ENCODE measurements at places on chromosomes 5 and 9. TPM values are rescaled to one million over a fixed set of nuclear protein-coding genes. Genes with fewer than 3 reads are reported as not detected.

DNA sequence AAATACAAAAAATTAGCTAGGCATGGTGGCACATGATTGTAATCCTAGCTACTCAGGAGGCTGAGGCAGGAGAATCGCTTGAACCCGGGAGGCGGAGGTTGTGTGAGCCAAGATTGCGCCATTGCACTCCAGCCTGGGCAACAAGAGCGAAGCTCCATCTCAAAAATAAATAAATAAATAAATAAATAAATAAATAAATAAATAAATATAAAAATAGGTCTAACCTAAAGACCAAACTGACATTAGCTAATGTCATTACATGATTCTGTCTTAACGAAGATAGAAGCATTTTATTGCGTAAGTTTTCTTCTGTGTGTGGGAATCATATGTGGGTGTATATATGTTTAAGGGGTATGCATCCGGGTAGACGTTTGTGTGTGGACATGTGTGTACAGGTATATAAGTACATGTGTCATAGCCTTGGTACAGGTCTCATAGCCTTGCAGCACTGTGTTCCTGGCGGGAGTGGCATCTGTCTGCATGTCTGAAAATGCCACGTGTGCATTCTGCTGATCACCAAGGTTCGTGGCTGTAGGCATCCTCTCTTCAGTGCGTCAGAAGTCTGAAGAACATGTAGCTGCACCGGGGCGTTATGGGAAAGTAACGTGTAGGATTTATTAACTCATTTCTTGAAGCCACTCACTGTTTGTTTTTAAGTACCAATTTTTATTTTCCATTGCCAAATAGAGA lies 298.1 kb downstream of the NR3C1 start:
- DNase-seq: no peak

GRCh38 chr5:144017119-144017518 lies 153.3 kb downstream of the YIPF5 start:
- DNase-seq: no peak

GRCh38 chr5:102211165-102211564 lies 84.9 kb downstream of the SLCO4C1 start:
- no peak for DNase-seq

GRCh38 chr9:38039907-38040682 lies 28.9 kb downstream of the SHB start:
- no peak for DNase-seq

- DNase-seq: no peak
These were observed 382.3 kb downstream of the ACTL7B start for GRCh38 chr9:108473209-108474112.

DNA sequence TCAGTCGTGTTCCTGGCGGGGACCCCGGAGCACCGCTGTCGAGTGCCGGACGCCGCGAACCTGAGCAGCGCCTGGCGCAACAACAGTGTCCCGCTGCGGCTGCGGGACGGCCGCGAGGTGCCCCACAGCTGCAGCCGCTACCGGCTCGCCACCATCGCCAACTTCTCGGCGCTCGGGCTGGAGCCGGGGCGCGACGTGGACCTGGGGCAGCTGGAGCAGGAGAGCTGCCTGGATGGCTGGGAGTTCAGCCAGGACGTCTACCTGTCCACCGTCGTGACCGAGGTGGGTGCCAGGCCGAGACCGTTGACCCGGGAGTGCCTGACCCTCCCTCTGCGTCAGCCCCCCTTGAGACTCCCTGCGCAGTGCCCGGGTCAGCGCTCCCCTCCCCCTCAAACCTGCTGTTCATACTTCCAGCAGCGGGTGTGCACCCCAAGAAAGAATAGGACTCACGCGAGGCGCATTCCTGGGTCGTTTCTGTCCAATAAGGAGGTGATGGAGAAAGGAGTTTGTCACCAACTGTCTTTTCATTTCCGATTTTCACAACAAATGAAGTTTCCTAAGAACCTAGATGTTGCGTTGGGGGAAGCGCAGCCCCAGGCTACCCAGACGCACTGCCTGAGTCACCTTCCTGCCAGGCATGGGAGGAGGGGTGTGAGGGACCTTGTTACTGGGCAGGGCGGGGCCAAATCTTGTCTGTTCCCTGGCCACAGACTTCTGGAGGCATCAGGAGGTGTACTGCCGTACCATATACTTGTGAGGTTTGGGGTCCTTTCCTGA lies 722 bp downstream of the SLC22A4 start:
- peak; percentile 38 for DNase-seq

- no peak for DNase-seq
These were observed 16.5 kb downstream of the MRPL36 start for GRCh38 chr5:1783216-1783554.

DNA sequence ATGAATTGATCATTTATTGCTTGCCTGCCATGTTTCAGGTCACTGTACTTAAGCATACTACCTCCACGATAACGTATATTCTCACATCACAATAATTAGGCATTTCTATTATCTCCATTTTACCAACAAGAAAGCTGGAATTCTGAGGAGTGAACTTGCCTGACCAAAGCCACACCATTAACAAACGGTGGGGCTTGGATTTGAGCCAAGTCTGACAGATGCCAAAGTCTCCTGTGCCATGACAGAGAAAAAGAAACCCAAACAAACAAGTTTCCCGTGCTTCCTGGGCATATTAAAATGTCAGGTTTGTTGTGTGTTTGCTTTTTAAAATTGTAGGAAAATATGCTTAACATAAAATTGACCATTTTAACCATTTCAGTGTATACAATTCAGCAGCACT lies 40.8 kb upstream of the KCNV2 start:
- no peak for DNase-seq

GRCh38 chr9:120153258-120153657 lies 426.7 kb downstream of the CDK5RAP2 start:
- DNase-seq: no peak

GRCh38 chr9:138080979-138081378 lies 203.4 kb downstream of the CACNA1B start:
- no peak for DNase-seq

DNA sequence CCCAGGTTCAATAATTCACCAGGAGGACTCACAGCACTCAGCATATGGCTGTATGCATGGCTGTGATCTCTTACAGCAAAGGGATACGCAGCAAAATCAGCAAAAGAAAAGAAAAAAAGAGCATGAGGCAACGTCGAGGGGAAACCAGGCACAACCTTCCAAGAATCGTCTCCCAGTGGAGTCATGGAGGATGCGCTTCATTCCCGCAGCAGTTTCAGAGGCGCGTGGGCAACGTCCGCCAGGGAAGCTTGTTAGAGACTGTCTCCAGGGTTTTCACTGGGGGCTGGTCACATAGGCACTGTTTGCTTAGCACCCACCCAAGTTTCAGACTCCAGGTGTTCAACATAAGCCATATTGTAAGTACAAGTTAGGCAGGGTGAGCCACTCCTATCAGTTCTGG lies 44.6 kb downstream of the NSG2 start:
- no peak for DNase-seq

- no peak for DNase-seq
These were observed 41.1 kb downstream of the LAMC3 start for GRCh38 chr9:131049829-131050715.

- no peak for DNase-seq
These were observed 126.1 kb downstream of the SNX18 start for GRCh38 chr5:54643685-54644106.

DNA sequence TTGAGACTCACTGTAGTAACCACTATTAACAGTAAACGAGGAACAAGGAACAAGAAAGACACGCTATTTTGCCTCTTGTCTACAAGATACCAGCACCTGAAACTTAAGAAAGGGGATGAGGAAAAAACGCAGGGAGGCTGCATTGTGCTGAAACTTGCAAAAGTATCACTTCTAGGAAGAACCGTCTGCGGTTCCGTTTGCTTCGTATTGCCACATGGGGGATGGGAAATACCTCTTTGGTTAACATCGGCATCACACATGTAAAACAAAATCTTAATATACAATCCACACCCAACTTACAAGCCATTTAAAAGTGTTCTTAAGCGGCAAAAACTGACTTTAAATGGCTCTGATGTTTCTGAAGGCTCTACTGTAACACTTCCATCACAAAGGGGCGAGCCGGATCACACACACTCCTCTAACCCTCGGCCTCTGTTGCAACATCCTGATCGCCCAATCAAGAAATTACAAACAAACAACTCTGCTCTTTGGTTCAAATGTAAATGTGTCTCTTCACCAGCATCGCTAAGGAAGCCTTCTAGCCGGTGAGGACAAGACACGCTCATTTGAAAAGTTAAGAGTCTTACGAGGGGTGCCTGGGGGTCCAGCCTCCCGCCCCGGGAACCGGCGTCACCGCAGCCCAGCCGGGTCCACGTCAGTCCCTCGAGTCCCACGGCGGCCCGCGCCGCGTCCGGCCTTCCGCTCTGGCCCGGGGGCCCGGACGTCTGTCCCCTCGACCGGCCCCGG lies 621 bp downstream of the SEC16A start:
- peak; percentile 34 for DNase-seq

DNA sequence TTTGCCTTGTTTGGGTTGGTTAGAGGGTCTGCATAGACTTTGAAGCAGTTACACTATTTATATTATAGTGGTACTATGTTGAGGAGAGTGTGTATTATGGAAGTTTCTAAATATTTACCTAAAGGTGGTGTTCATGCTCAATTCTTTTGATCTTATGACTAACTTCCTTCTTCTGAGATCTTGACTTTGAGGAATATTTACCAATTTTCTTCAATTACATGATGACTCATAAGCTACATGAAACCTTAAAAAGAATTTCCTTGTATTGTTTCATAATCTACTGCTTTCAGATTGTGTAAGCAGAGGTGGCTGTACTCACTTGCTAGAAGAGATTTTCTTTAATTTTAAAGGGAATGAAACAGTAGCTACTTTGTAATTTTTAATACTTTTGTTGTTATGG lies 276.1 kb downstream of the TAF11L14 start:
- no peak for DNase-seq

DNA sequence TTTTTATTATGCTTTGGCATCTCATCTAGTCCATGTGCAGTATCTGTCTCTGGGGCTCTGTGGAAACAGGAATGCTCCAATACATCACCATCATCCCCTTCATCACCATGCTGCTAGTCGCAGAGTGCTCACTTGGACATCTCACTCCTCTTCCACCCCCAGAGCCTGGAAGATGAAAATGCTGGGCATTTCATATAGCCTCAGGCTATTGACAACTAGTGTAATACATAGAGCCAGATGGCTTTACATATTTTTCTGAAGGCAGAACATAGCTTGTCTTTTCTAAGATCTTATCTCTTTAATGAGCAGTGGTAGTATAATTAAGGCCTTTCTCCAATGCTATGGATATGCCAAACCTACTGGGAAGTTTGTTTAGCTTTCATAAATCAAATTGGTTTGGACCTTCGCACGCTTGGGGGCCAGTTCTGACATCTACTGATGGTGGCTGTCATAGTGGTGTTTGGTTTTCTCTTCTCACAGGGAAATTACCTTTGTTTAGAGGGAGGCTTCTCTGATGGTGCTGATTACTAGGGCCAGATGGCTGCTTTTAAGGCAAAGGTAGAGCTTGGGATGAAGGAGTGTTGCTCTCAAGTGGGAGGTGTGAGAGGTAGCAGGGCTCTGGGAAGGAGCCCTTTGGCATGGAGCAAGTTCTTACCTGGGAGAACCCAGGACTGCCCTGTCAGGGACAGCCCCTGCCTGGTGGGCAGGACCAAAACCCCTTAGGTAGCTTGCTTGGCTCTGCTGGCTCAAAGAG lies 63.1 kb upstream of the CXCL14 start:
- no peak for DNase-seq

DNA sequence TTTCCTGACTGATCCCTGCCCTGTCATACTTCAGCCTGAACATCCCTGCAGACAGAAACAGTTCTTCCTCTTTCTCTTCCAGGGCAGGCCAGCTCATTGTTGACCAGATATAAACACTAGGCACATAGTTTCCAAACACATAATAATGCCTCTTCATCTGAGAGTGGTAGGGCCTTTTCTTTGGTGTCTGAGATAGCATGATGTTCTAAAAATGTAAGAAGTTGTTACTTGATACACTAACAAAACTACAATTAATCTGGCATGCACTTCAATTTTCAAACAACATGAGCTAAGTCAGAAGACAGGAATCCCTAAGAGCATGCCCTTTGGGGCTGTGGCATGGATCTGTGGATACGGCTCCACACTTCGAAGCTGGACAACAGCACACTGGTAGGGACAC lies 246.6 kb downstream of the SPOCK1 start:
- no peak for DNase-seq

The CDO1 gene
- total RNA-seq: 10.8 TPM

The FBXO4 gene
- 6.5 TPM for total RNA-seq

The SPINK13 gene
- not detected for total RNA-seq

The ELOVL7 gene
- 66.8 TPM for total RNA-seq

The PCDHB16 gene
- total RNA-seq: 3.0 TPM

The PCDHGA2 gene
- 6.7 TPM for total RNA-seq

The FCN2 gene
- total RNA-seq: 2.6 TPM

The CATSPER3 gene
- 1.0 TPM for total RNA-seq

The PRRX2 gene
- total RNA-seq: 1.5 TPM

The PROB1 gene
- 3.0 TPM for total RNA-seq

The PGM5 gene
- total RNA-seq: 96.0 TPM
